ENCODE measurements at places on chromosomes 16 and 17.

- DNase-seq: no peak
Observed at GRCh38 chr17:6608321-6608720, 32.2 kb downstream of the KIAA0753 start.

DNA sequence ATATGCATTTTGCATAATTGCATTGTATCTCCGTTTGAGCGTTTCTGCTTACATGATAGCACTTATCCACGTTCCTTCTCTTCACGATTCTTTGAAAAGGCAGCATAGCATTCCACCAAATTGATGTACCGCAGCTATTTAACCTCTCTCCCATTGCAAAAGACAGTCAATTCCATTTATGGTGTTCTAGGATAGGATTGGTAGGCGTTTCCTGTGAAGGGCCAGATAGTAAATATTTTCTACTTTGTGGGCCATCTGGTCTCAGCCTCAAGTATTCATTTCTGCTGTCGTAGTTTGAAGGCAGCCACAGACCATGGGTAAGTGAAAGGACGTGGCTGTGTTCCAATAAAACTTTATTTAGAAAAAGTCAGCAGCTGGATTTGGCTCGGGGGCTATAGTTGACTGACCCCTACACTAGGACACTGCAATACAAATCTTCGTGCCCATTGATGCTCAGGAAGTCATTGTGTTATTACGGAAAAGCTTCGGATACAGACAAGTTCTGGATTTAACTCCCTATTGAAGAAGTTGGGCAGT is 10.1 kb downstream of the SNX29 start:
- DNase-seq: no peak

- no peak for DNase-seq
Observed at GRCh38 chr16:52050418-52050817, 496.5 kb downstream of the TOX3 start.

GRCh38 chr17:39284685-39285084 is 58.9 kb upstream of the STAC2 start:
- DNase-seq: no peak
